K562 (cell line): ENCODE measurements at places on chromosomes 12 and 14. TPM values are rescaled to one million over a fixed set of nuclear protein-coding genes. Genes with fewer than 3 reads are reported as not detected.
A peak's percentile ranks its signal among the peaks of the same experiment; 100 is the strongest.

DNA sequence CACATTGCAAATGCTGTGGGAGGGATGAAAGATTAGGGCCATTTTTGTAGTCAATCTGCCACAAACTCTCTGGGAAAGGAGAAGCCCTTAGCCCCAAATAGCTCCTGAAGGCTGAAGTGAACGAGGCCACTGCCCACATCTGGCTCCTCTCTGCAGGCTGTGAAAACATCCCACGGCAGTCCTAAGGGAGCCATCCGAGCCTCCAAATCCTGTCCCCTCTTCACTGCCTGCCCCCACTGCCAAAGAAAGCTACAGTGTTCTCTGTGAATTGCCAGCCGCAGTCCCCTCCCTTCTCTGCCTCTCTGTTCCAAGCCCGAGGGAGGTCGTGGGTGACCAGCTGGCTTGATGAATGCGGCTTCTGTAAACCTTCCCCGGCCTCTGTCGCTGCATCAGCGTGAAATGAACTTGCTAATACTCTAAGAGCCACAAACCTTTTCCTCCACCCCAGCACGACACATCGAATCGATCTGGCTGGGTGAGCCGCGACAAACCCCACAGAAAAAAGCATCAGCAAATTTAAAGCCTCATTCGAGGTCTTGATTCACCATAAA is 180.7 kb upstream of the NRXN3 start:
- no peaks in the 10 kb centered on the region for H3K27me3 ChIP-seq
- H3K4me1 ChIP-seq = no peaks in the 10 kb centered on the region
- H3K27ac ChIP-seq = no peak overlapping the region
- no peak for DNase-seq
- H3K4me3 ChIP-seq = no peak overlapping the region
- H3K36me3 ChIP-seq = no peaks in the 10 kb centered on the region

- peaks cover 26% of the 10 kb centered on the region; the same call in 2 of the 3 replicates for H3K36me3 ChIP-seq
- no peak overlapping the region for H3K4me3 ChIP-seq
- H3K27me3 ChIP-seq = no peaks in the 10 kb centered on the region
- no peaks in the 10 kb centered on the region for H3K4me1 ChIP-seq
Measured at GRCh38 chr12:123427036-123427769, 9.3 kb downstream of the RILPL2 start.

DNA sequence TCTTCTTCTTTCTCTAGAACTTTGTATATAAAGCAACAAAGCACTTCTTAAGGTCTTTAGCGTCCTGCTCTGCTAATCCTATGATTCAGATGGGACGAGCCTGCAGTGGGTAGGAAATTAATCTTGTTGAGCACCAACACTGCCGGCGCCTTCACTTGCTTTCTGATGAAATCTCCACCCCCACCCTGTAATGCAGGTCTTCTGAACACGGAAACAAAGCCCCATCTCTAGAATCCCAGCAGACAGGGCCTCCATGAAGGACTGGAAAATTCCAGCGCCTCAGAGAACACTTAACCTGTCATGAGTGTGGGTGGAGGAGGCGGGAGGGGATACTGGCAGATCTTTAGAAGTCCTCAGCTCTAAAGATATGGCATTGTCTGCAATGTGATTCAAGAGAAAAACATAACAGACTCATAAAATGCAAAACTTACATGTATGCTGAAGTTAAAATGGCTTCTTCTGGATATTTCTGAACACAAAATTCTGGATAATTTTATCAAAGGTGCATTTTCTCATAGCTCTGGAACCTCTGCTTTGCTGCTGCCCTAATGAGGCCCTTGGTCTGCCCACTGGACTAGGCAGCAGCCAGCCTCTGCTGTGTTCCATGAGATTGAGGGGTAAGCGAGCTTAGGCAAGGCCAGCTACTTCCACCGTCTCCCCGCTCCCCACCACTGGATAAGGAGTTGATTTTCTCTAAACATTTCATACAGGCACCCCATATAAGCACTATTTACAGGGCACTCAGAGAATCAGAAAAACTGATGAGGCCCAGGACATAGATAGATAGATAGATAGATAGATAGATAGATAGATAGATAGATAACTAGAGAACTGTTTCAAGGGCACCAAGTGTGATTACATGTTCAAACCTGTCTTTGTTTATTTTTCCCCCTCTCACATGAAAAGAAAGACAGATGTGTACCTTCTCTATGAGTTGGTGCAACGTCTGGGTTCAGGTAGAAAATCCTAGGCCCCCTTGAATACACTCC is 43.1 kb downstream of the ZFP36L1 start:
- DNase-seq = peak; percentile 68
- H3K4me1 ChIP-seq = peaks cover 6% of the 10 kb centered on the region
- H3K4me3 ChIP-seq = no peak overlapping the region
- H3K36me3 ChIP-seq = no peaks in the 10 kb centered on the region
- H3K27me3 ChIP-seq = no peaks in the 10 kb centered on the region
- peak overlapping the region; percentile 60; the same call in 2 of the 3 replicates for H3K27ac ChIP-seq

DNA sequence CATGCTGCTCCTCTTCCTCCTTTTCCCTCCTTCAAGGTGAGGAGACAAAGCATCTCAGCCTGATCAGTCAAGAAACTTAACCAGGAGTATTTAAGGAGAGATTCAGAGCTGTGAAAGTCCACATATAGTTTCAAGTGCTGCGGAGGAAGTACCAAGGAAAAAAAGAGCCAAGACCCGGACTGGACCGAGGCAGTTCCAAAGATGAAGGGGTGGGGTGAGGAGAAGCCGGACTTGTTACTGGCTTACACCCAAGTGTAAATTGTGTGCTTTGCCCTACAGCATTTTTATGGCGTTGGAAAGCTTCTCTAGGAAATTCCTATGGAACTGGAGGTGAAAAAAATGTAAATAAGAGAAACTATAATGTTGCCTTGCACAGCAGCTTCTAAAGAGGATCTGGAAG is 263.1 kb downstream of the GRIN2B start:
- H3K27me3 ChIP-seq = no peaks in the 10 kb centered on the region
- H3K27ac ChIP-seq = no peak overlapping the region
- H3K4me1 ChIP-seq = no peaks in the 10 kb centered on the region
- H3K4me3 ChIP-seq = no peak overlapping the region
- no peaks in the 10 kb centered on the region for H3K36me3 ChIP-seq
- DNase-seq = no peak

DNA sequence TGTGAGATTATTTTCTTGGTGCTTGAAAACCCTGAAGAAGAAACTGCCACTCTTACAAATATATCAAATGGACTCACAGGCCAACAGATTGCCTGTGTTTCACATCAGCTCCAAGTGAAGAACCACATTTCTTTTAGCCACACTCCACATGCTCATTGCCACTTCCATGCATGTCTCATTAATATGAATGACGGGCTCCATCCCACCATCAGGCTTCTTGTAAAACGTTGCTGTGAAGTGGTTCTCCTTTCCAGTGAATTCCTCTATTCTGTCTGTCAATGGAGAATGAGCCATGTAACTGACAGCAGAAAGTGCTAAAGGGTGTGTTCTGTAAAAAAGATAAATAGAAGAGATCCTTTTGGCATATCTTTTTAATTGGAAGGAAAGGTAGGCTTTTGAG is 188.2 kb upstream of the RMST start:
- H3K27ac ChIP-seq = no peak overlapping the region
- no peak for DNase-seq
- H3K4me3 ChIP-seq = no peak overlapping the region
- no peaks in the 10 kb centered on the region for H3K27me3 ChIP-seq

- H3K27ac ChIP-seq = no peak overlapping the region
- no peak for DNase-seq
- H3K36me3 ChIP-seq = no peaks in the 10 kb centered on the region
- no peaks in the 10 kb centered on the region for H3K4me1 ChIP-seq
Measured at GRCh38 chr14:23881282-23881681, 72.3 kb upstream of the DHRS4 start.

GRCh38 chr12:49672301-49673217 is 34.6 kb downstream of the FMNL3 start:
- peaks cover 20% of the 10 kb centered on the region for H3K4me1 ChIP-seq
- no peak overlapping the region for H3K4me3 ChIP-seq
- DNase-seq = no peak
- peak overlapping the region; percentile 61; the same call in 1 of the 3 replicates for H3K27ac ChIP-seq

DNA sequence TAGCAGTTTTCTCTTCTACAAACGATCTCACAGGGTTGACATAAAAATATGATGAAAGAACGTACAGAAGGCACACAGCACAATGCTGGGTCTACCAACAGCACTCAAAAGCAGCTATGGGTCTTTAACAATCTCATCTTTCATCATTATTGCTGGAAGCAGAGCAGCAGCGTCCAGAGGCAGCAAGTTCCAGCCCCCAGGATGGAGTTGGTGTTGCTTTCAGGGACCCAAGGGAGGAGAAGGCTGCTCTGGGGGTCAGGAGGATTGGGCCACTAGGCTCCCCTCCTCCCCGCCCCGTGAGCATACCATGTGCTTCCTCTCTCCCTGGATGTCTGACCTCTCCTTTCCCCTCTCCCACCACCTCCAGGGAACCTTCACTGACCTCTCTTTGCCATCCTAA is 13.3 kb downstream of the KCTD10 start:
- H3K36me3 ChIP-seq = peaks cover 44% of the 10 kb centered on the region; the same call in 2 of the 3 replicates
- H3K27me3 ChIP-seq = no peaks in the 10 kb centered on the region
- DNase-seq = no peak
- H3K27ac ChIP-seq = no peak overlapping the region

The RAD51AP1 gene
- total RNA-seq = 51.3 and 57.1 TPM in 2 replicates

The C12orf54 gene
- not detected in 2 replicates for total RNA-seq

The CBX5 gene
- 72.6 and 82.3 TPM in 2 replicates for total RNA-seq

The LRRC10 gene
- total RNA-seq = not detected in 2 replicates
